PC-9 (cell line): ENCODE measurements at places on chromosomes 6 and 20. TPM values are rescaled to one million over a fixed set of nuclear protein-coding genes. Genes with fewer than 3 reads are reported as not detected.
A peak's percentile ranks its signal among the peaks of the same experiment; 100 is the strongest.

DNA sequence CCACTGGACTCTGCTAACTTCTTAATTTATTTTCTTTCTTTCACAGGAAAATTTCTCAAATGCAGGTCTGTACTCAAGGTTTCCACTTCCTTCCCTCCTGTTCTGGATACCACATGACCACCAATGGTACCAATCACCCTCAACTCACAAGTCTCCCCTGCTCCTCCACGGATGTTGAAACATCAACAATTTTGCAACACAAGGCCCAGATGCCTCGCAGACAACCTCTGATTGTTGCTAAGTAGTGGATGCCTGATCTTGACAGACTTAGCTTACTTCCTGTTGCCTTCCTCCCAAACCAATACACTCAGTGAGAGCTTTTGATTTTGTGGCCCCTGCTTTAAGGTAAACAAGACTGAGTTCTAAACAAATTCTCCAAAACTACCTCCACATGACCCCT, 146.6 kb downstream of the FRK start:
- DNase-seq: no peak

- DNase-seq: no peak
These were observed 13.6 kb downstream of the CNBD2 start for GRCh38 chr20:35981969-35982368.

DNA sequence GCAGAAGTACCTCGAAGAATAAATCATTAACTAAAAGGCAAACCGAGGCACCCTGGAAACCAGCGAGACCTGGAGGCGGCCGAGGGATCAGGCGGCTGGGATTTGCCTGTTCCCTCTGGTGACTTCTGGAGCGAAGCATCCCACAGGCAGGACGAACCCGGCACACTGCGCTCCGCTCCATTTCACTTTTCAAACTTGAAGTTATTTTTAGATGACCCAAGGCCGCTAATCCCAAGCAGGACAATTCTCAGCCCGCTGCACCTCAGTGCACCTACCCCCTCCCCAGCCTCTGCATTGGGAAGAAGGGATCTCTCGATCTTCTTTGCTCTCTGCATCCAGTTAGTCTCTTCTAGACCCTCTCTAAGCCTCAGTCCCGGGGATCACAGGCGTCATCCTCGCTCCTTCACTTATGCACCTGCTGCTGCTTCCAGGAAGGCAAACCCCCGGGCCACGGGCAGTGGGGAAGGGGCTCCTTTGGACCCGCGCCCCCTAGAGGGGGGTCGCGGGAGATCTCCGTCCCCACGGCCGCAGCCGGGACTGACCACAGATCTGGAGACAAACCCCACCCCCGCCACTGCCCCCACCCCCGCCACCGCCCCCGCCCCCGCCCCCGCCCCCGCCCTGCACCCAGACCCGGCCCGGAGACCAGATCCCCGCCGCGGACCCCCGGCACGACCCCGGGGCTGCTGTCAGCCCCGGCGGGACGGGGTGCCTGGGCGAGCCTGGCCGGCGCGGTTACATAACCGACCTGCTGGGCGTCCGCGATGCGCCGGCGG, 636 bp downstream of the RCAN2 start:
- DNase-seq: peak; percentile 1

DNA sequence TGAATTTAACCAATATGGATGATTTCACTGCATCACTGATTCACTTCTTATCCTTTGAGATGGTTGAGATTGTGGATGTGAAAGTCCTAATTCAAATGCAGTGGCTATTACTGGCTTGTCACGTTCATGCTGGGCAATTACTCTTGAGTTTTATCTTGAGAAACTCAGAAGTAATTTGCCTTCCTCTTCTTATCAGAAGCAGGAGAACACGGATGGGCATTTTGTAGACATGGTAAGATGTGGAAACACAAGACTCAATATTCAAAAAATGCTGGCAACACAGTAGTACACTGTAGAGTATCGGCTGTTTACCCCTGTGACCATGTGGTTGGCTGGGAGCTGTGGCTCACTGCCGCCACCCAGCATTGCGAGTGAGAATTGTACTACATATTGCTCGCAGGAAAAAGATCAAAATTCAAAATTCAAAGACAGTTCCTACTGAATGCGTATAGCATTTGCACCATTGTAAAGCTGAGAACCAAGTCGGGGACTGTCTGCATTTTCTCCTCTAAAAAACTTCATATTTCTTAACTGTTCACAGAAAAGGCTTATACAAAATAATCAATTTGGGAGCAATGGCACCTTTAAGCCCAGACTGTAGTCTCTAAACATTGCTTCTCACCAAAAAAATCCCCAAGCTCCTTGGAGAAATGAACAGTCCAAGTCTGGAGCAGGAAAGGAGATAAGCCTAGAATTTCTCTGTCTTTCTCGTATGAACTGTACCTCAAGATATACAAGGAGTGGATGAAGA, 61.9 kb upstream of the ELOVL5 start:
- no peak for DNase-seq

DNA sequence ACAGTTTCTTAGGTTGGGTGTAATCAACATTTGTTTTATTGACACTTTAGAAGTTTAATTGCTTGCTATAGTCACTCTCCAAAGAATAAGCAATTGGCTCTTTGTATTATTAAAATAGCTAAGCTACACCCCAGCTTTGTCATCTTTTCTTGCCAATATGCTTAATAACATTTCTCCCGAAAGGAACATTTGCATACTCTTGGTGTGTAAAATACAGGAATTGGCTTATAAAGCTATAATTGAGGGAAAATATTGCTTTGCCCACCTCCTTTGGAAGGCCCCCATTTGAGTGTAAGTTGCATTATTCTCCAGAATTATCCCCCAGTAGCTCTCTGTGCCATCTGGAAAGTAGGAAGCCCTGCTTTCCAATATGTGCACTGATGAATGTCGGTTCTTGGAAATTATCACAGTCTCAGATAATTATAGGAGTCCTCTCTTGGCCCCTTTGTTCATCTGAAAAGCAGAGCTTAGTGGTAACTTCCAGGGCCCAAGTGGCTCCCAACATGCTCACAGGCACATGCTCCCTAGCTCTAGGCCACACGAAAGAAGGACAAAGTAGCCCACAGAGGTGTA, 92.4 kb upstream of the B3GAT2 start:
- DNase-seq: no peak

DNA sequence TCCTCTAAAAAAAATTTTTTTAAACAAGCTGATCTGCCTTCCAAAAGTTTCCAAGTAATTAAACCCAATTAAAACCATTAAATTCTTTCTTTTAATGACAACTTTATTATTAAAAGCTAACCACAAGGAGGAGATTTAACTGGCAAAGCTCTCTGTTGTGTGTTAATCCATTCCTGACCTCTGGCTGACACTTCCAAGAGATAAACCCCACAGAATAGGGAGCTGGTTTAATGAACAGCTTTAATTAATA, 230.8 kb downstream of the EYA2 start:
- DNase-seq: no peak

DNA sequence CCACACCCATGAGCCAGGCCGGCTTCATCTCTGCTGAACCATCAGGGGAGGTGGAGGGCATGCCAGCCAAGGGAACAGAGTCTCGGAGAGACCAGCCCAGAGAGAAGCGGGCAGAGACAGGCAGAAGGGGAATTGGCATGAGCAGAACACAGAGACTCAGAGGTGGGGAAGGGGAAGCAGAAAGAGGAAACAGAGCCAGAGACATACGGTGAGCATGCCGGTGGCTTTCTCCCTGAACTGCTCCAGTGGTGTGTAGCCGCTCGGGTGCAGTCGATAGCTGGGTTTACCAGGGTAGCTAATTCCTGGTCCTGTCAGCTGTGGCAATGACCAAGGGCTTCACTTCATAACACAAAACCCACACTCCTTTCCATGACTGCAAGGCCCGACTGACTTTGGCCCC, 83.6 kb upstream of the CCDC167 start:
- DNase-seq: no peak

DNA sequence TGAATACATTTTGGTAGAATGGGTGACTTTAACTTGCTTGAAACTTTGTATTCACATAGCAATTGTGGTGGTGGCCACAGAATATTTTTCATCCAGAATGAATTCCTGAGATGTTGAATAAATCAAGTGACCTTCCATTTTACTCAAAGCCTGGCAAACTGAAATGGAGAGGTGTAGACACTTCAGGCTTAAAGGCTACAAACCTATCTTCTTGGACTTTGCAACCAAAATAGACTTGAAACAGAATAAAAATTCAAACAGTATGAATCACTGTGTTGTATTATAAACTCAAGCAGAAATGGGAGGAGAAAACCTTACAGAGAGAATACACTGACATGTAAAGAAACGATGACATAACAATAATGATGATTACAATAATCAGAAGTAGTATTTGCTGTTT, 371.6 kb downstream of the BCKDHB start:
- no peak for DNase-seq

DNA sequence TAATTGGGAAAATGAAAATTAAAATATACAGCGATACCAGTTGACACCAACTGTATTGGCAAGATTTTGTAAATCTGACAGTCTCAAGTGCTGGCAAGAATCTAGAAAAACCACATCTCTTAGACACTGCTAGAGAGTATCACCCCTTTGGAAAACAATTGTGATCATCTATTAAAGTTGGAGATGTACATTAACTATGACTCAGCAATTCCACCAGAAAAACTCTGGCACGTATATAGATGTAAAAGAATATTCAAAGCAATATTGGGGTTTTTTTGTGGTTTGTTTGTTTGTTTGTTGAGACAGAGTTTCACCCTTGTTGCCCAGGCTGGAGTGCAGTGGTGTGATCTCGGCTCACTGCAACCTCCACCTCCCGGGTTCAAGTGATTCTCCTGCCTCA, 142.9 kb downstream of the HACE1 start:
- DNase-seq: no peak

The GTF3C6 gene
- total RNA-seq: 27.9 and 28.5 TPM in 2 replicates

The XRN2 gene
- total RNA-seq: 70.4 and 78.3 TPM in 2 replicates

The HEBP2 gene
- total RNA-seq: 41.0 and 55.0 TPM in 2 replicates

The PRRT1 gene
- total RNA-seq: 12.6 and 15.9 TPM in 2 replicates

The PNLDC1 gene
- total RNA-seq: 0.20 TPM in 1 of 2 replicates, not detected in the other

The BPIFB2 gene
- not detected in 2 replicates for total RNA-seq

The DCDC2 gene
- 4.2 and 5.6 TPM in 2 replicates for total RNA-seq

The WFDC2 gene
- 159 and 185 TPM in 2 replicates for total RNA-seq
